ENCODE measurements at places on chromosomes 4 and X.

GRCh38 chr4:150160473-150160872 is 82.2 kb downstream of the DCLK2 start:
- no peak for DNase-seq

- DNase-seq, result no peak
Measured at GRCh38 chr4:186772936-186773487, 49.4 kb upstream of the FAT1 start.

DNA sequence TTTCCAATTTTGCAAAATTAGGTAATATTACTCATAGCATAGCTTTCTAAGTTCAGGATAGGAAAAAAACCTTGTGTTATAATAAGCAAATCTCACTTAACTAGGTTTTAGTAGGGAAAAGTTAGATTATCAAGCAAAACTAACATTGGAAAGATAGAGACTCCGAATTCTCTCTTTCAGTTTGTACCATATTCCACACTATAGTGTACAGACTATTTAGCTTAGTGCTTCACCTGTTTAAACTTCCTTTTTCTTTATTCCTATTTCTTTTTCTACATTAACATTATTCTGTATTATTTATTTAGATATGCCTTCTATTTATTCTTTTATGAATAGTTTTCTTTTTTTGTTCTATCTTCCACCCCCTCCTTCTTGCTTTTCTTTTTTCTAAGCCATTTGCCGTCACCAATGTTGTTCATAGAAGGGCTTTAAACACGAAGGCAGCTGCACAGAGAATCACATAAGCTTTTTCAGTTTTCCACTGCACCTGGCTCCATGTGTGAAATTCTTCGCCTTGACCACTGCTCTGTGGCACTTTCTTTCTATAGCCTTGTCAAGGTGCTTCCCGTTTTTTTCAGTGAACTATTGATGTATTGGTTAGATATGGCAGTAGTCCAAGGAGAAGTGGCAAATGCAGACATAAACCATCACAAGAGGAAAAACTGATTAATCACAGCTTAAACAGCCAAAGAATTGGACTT is 8.5 kb downstream of the PCDH10 start:
- no peak for DNase-seq

- DNase-seq, result no peak
Measured at GRCh38 chrX:111167334-111167733, 71.3 kb downstream of the PAK3 start.
